ENCODE measurements at places on chromosomes 3 and 15. TPM values are rescaled to one million over a fixed set of nuclear protein-coding genes. Genes with fewer than 3 reads are reported as not detected.
A peak's percentile ranks its signal among the peaks of the same experiment; 100 is the strongest.

The TGM5 gene
- polyA plus RNA-seq = not detected

The KLF15 gene
- polyA plus RNA-seq = not detected

GRCh38 chr15:52261498-52262242, 33.9 kb downstream of the MYO5C start:
- no peak overlapping the region for H3K4me3 ChIP-seq
- peak overlapping the region; percentile 32 for H3K27ac ChIP-seq
- no peaks in the 10 kb centered on the region for H3K36me3 ChIP-seq
- DNase-seq = peak; percentile 50
- H3K4me1 ChIP-seq = peaks cover 38% of the 10 kb centered on the region
- H3K27me3 ChIP-seq = no peaks in the 10 kb centered on the region

The PP2D1 gene
- polyA plus RNA-seq = 0.46 TPM

- H3K27ac ChIP-seq = no peak overlapping the region
- H3K4me3 ChIP-seq = no peak overlapping the region
- no peaks in the 10 kb centered on the region for H3K36me3 ChIP-seq
- no peaks in the 10 kb centered on the region for H3K27me3 ChIP-seq
Observed at GRCh38 chr3:191985691-191986090, 524.7 kb downstream of the PYDC2 start.

DNA sequence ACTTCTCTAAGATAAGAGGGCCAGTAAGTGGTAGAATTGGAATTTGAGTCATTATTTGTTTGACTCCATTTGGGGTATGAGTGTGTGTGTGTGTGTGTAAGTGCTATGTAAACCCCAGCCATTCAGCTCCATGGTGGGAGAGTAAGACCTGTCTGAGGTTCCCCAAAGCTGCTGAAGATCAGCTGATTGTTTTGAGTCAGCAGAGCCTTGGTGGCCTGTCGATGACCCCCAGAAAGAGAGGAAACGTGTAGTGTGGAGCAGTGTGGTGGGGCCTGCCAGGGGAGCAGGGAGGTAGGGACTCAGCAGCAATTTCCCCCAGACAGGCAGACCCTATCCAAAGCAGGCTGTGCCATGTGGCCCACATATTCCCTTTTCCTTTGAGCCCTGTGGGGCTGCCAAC, 5.3 kb downstream of the DVL3 start:
- H3K4me1 ChIP-seq = peaks cover 28% of the 10 kb centered on the region
- no peaks in the 10 kb centered on the region for H3K27me3 ChIP-seq
- H3K27ac ChIP-seq = no peak overlapping the region
- DNase-seq = no peak

GRCh38 chr15:81886591-81886990, 159.2 kb downstream of the MEX3B start:
- H3K36me3 ChIP-seq = no peaks in the 10 kb centered on the region
- H3K4me3 ChIP-seq = no peak overlapping the region
- H3K27ac ChIP-seq = no peak overlapping the region
- H3K4me1 ChIP-seq = no peaks in the 10 kb centered on the region
- H3K27me3 ChIP-seq = no peaks in the 10 kb centered on the region

The FAM107A gene
- polyA plus RNA-seq = not detected

All from CD4-positive, alpha-beta memory T cell (primary cell).